ENCODE measurements at places on chromosomes 5 and 9. TPM values are rescaled to one million over a fixed set of nuclear protein-coding genes. Genes with fewer than 3 reads are reported as not detected.

The PTGS1 gene
- 0.06 TPM for total RNA-seq

The RNF44 gene
- total RNA-seq: 9.2 TPM

The IL17B gene
- 0.32 TPM for total RNA-seq

The NUP188 gene
- 54.1 TPM for total RNA-seq

The EGFL7 gene
- not detected for total RNA-seq

GRCh38 chr5:75639535-75640311 lies 28.5 kb downstream of the ANKDD1B start:
- no peak overlapping the region for H3K27ac ChIP-seq
- H3K4me1 ChIP-seq: no peaks in the 10 kb centered on the region
- no peaks in the 10 kb centered on the region for H3K27me3 ChIP-seq
- no peaks in the 10 kb centered on the region for H3K36me3 ChIP-seq
- no peak overlapping the region for H3K4me3 ChIP-seq
- no peak for DNase-seq

DNA sequence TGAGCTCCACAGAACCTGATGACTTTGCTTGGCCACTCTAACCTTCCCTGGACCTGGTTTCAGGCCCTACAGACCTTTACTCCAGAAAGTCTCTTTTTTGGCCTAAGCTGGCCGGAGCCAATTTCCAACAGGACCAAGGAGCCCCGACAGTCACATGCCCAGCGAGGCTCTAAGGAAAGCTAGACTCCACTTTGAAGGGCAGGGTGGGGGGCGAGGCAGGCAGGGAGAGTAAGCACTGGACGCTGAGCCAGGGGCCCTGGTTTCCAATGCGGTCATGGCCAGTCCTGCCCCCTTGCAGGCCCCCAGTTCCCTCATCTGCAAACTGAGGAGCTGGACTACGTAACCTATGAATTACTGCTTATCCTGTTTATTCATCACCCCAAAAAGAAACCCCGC lies 65.2 kb downstream of the ADAMTS2 start:
- no peaks in the 10 kb centered on the region for H3K27me3 ChIP-seq
- no peak overlapping the region for H3K4me3 ChIP-seq
- H3K36me3 ChIP-seq: no peaks in the 10 kb centered on the region
- DNase-seq: no peak
- H3K4me1 ChIP-seq: 0 out of 2 replicates have a peak, but pooled peaks cover 4% of the 10 kb centered on the region

DNA sequence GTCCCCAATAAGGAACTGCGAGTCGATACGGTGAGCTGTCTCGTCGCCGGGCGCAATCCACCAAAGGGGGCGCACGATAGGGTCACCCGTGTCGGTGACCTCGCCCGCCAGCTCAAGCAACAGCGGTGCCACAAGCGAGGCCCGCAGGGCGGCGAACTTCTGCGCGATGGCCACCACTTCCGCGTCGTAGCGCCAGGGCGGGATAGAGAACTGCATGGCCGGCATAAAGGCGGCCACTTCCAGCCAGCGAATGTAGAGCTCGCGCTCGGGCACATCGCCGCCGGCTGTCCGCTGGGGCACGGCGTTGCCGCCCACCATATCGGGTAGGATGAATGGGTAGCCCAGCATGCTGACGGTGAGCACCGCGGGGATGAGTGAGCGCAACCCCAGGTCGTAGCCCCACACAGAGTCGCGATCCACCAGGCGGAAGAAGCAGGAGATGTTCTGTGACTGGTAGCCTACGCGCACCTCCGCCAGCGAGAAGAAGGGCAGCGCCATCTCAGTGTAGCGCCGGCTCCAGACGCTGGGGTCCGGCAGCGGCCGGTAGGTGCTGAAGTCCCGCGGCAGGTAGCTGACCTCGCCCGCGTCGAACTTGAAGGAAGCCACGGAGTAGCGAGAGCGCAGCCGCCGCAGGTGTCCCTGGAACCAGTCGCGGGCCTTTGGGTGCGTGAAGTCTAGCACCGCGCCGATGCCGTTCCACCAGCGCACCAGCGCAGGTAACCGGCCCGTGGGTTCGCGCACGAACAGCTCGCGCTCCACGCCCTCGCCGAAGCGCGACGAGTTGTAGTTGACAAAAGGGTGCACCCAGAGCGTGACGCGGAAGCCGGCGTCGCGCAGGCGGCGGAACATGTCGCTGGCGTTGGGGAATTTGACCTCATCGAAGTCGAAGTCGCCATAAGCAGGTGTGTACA lies 5.5 kb downstream of the MYORG start:
- no peak for DNase-seq
- peaks cover 38% of the 10 kb centered on the region for H3K4me1 ChIP-seq
- peaks cover 22% of the 10 kb centered on the region for H3K36me3 ChIP-seq
- H3K27ac ChIP-seq: no peak overlapping the region

DNA sequence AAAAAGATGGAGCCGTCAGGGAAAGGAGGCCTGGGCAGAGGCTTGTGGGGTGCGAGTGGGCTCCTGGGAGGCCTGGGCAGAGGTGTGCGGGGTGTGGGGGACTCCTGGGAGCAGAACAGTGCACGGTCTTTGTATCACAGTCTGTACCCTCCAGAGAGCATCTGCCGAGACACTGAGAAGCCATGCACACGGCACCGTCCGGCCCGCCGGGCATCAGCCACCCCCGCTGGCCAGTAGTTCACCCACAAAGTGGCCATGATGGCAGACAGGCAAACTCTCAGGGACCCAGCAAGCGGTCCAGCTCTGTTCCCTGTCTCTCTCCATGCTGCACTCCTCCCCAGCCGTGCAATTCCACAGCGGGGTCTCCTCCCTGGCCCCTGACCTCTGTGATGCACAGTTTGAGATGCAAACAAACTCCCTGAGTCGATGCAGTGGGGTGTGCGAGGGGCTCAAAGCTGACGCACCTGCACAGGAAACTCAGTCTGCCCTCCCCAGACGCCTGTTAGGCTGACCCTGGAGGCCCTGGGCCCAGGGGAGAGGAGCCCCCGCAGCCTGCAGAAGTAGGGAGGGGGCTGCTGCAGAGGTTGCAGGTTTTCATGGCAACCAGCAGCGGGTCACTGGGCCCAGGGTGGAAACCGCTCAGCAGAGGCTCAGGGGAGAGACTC lies 9.1 kb upstream of the GPSM1 start:
- H3K27ac ChIP-seq: no peak overlapping the region
- H3K27me3 ChIP-seq: peaks cover 19% of the 10 kb centered on the region
- peaks cover 16% of the 10 kb centered on the region for H3K4me1 ChIP-seq
- DNase-seq: no peak
- H3K4me3 ChIP-seq: no peak overlapping the region

DNA sequence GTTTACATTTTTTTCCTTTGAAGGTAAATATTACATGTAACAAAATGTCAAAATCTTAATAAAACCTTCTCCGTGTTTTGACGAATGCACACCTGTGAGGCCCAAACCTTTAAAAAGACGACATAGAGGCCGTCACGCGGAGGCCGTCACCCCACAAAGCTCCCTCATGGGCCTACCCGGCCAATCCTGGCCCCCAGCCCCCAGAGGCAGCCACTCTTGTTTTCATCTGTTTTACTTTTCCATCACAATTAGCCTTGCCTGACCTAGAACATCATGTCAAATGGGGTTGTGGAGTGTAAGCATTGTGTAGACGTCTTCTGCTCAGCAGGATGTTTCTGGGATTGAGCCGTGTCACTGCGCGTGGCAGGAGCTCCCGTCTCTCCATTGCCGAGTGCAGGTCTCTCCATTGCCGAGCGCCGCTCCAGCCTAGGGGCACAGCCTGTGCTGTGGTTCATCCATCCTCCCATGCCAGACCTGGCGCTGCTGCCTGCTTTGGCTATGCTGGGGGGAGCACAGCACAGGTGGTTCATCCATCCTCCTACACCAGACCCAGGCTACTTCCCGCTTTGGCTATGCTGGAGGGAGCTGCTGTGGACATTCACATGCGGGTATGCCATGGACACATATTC lies 52.2 kb upstream of the IRX4 start:
- H3K27me3 ChIP-seq: peaks cover 4% of the 10 kb centered on the region
- no peak overlapping the region for H3K27ac ChIP-seq
- H3K36me3 ChIP-seq: no peaks in the 10 kb centered on the region
- no peak overlapping the region for H3K4me3 ChIP-seq
- no peak for DNase-seq

- no peak overlapping the region for H3K27ac ChIP-seq
- no peaks in the 10 kb centered on the region for H3K27me3 ChIP-seq
- no peaks in the 10 kb centered on the region for H3K4me1 ChIP-seq
- H3K4me3 ChIP-seq: no peak overlapping the region
- DNase-seq: no peak
- H3K36me3 ChIP-seq: no peaks in the 10 kb centered on the region
These were observed 59.7 kb downstream of the GNA14 start for GRCh38 chr9:77588271-77588937.

DNA sequence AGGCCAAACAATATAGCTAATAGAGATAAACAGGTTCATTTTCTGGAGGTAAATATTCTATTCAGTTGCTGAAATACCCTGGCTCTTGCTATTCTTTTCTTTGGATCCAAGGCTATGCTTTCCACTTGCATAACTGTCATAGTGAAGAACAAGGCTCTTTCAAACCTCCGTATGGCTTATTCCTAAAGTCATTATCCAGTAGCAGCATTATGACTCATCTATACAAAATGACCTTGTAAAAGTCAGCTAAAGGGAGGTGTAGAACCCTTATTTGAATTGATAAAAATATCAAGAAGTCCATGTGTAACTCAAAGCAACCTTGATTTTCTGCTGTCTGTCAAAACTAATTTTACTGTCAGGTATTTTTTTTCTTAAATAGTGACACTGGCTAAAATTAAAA lies 447.8 kb downstream of the PLK2 start:
- H3K4me1 ChIP-seq: no peaks in the 10 kb centered on the region
- H3K27ac ChIP-seq: no peak overlapping the region

DNA sequence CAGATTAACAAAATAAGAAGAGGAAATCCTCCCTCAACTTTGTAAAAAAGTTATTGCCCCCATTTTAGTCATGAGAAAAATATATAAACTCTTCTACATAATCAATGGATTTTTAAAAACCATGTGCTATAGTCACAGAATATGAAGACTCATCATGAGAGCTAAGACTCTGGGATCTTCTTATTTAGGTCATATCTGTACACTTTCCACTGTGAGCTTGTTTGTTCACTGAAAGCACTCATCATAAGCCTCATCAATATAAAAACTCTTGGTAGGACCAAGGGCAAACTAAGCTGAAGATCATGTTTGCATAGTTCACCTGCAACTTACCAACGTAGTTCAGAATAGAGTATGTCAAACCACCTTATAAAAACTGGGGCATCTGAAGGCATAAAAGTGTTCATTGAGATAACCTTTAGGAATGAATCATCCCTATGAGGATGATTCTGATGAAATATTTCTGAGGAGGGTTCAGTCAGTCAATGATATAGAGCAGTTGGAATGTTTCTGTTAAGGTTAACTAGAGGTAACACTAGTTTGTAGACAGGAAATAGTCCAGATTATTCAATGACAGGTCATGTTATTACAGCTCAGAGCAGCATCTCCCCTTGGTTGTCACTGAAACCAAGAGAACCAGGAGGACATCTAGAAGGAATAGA lies 289.9 kb upstream of the SMC2 start:
- no peaks in the 10 kb centered on the region for H3K4me1 ChIP-seq
- no peak overlapping the region for H3K4me3 ChIP-seq
- no peak overlapping the region for H3K27ac ChIP-seq
- H3K36me3 ChIP-seq: no peaks in the 10 kb centered on the region
- H3K27me3 ChIP-seq: no peaks in the 10 kb centered on the region
